ENCODE measurements at places on chromosomes 6 and 20. TPM values are rescaled to one million over a fixed set of nuclear protein-coding genes. Genes with fewer than 3 reads are reported as not detected.

- no peak for DNase-seq
Observed at GRCh38 chr6:47137073-47137472, 94.9 kb upstream of the ADGRF1 start.

- DNase-seq = no peak
Observed at GRCh38 chr6:136549300-136550044, 750 bp downstream of the MAP7 start.

The FOXS1 gene
- not detected for total RNA-seq

The MAS1 gene
- not detected for total RNA-seq

DNA sequence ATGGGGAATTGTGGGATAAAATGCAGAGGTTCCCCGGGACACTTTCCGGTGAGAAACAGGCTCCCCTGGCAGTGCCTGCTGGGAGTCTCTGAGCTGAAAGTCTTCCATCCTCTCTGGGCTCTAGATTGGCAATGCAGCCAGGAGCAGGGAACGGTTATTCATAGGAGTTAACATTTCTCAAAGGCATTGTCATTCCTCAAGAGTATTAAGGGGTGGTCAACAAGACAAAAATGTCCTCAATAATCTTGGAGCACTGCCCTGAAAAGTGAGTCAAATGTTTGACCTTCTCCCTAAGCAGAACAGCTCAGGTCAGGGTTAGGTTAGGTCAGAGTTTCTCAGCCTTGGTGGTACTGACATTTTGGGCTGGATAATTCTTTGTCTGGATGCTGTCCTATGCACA, 13.2 kb downstream of the BPIFB1 start:
- DNase-seq = no peak

GRCh38 chr6:127302728-127303660, 36.3 kb downstream of the RNF146 start:
- DNase-seq = peak; percentile 41

DNA sequence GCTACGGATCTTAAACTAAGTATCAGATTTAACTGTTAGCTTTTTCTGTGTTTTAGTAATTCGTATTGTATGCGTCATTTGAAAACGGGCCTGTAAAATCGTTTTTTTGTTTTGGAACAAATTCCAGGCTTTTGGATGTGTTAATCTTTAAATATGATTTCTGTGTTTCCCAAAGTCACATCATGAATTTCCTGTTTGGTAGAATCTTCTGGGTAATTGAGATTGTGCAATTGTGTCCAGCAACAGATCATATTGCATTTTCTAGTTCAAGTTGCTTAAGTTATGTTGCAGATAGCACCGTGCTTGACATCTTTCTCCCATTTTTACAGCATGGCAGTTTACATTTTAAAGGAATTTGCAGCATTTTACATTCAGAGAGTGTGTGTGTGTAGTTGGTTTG, 1.9 kb downstream of the MAPK14 start:
- DNase-seq = no peak

- no peak for DNase-seq
Observed at GRCh38 chr20:38890497-38890818, 35.8 kb upstream of the FAM83D start.

- DNase-seq = no peak
Observed at GRCh38 chr6:16205377-16206144, 32.8 kb upstream of the GMPR start.

DNA sequence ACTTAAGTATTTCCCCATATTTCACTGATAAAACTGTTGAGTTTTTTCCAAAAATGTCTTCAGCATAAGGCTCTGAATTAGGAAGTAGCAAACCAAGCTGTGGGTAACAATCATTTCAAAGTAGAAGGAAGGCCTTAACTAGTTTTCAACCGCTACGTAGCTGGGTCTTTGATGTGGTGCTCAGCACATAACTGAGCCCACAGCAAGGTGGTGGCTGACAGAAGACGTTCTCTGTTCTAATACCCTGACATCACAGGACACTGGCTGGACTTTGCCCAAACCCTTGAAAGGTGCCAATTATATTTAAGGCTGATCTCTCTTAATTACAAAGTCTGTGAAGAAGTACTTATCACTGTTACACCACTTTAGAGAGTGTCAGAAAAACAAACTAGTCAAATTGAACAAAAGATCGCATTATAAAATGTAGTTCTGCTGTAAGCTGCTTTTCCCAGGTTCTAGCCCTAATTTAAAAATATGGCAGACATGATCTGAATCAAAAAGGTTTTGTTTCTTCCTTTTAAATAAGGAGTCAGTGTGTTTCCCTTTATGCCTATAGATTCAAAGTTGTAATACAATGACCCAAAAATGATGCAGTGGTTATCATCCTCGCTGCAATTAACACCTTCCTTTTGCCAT, 26.7 kb downstream of the MAN1A1 start:
- DNase-seq = no peak

GRCh38 chr6:14212020-14212419, 94.4 kb downstream of the CD83 start:
- DNase-seq = no peak

The PLN gene
- total RNA-seq = not detected

DNA sequence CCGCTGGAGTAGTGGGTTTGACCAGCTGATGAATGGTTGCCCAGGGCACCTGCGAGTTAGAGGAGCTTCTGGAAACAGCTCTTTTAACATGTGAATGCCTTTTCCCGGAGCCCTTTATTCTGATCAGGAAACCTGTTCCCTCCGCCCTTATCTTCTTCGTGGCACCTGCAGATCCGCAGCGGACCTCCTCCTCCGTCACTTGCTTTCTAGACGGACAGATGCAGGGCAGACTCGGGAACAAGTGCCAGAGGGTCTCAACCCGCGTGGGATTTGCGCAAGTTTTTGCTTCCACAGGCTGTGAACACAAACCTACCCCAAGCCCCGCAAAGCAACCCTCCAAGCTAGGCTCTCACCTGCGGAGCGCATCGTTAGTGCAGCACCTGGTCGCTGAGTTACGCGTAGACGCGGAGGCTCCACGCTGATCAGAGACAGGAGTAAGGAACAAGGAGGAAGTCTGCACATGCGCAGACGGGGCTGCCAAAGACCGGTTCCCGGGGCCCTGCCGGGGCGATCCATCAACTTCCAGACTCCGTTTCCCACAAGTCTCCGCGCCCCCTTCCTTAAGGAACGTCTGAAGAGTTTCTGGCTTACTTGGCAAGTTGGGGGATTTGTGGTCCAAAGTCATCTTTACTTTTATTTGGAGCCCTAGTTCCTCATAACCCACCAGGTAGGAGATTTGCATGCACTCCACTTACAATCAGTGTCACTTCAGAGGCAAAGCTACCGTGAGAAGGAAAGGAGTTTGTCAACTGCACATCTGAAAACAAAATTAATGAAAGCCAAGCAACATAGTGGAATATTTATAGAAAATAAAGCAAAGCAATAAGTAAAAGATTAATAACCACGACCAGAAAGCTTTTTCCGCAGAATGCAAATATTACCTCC, 52.7 kb upstream of the ELMO2 start:
- no peak for DNase-seq

DNA sequence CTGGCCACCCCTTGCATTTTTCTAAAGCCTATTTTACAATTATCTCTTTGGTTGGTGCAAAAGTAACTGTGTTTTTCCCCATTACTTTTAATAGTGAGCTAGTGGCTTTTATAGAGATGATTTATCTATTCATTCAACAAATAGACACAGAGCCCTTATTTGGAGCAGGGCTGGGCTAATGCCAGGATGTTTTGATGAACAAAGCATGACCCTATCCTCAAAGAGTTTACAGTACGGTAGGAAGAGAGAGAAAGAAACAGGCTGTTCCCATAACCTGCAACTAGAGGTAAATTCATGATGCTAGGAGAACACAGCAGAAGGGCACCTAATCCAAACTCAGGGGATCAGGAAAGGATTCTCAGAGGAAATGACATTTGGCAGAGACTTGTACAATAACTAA, 37.3 kb upstream of the UST start:
- DNase-seq = no peak

The OPRL1 gene
- total RNA-seq = 0.81 TPM

GRCh38 chr6:44723439-44724197, 336.1 kb downstream of the CDC5L start:
- no peak for DNase-seq

- DNase-seq = no peak
Observed at GRCh38 chr20:20687319-20687718, 25.1 kb downstream of the RALGAPA2 start.

DNA sequence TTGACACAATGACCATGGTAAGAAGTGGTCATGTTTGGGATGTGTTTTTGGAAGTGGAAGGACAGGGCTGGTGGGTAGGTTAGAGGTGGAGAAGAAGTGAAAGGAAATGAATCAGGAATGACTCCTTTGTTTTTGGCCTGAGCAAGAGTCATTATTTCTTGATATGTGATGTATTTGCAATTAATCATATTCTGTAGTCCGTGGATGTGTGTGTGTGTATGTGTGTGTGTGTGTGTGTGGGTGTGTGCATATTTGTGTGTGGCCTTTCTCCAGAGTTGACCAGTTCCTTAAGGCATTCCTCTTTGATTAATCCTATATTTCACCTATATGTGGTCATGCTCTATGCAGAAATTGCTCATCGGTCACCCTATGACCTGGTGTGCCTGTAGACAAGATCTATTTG, 130.7 kb downstream of the UTRN start:
- DNase-seq = peak; percentile 32

DNA sequence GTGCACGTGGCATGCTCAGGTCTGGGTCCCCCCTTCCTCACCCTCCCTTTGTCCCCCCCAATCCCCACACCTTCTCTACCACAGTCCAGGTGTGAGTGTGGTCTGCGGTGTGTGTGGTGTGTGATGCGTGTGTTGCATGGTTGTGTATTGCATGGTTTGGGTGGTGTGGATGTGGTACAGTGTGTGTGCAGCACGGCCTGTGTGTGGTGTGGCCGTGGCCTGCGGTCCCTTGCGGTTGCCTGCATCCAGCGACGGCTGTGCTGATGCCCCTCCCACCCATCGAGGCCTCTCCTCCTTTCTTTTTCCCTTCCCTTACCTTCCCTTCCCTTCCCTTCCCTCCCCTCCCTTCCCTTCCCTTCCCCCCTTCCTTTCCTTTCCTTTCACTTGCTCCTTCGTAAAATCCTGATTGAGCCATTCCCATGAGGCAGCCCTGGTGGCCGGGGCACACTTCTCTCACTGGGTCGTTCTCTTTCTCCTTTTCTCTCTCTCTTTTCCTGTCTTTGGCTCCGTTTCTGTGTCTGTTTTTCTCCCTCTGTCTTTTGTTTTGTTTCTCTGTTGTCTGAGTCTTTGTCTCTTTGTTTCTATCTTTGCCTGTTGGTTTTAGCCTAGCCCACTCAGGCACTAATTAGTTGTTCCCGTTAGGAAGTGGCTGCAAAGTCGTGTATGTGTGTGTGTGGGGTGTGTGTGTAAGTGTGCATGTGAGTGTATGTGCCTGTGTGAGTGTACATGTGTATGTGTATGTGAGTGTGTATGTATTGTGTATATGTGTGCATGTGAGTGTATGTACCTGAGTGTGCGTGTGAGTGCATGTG, 65.7 kb downstream of the SRC start:
- no peak for DNase-seq

GRCh38 chr6:105896052-105896820, 189.9 kb upstream of the PRDM1 start:
- DNase-seq = peak; percentile 10

DNA sequence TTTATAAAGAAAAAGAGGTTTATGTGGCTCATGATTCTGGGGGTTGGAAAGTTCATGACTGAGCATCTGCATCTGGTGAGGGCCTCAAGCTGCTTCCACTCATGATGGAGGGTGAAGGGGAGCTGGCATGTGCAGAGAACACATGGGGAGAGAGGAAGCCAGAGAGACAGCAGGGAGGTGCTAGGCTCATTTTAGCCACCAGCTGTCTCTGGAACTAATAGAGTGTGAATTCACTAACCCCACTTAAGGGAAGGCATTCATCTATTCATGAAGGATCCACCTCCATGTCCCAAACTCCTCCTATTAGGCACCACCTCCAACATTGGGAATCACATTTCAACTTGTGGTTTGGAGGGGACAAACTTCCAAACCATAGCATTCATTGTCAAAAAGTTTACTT, 137.3 kb upstream of the PMEPA1 start:
- DNase-seq = no peak

The CRISP1 gene
- not detected for total RNA-seq

The MYT1 gene
- 2.4 TPM for total RNA-seq

- no peak for DNase-seq
Observed at GRCh38 chr6:71678091-71678490, 208.3 kb upstream of the RIMS1 start.

- DNase-seq = no peak
Observed at GRCh38 chr20:49393803-49394202, 88.7 kb downstream of the KCNB1 start.

GRCh38 chr6:167898673-167899311, 72.1 kb downstream of the AFDN start:
- peak; percentile 15 for DNase-seq

DNA sequence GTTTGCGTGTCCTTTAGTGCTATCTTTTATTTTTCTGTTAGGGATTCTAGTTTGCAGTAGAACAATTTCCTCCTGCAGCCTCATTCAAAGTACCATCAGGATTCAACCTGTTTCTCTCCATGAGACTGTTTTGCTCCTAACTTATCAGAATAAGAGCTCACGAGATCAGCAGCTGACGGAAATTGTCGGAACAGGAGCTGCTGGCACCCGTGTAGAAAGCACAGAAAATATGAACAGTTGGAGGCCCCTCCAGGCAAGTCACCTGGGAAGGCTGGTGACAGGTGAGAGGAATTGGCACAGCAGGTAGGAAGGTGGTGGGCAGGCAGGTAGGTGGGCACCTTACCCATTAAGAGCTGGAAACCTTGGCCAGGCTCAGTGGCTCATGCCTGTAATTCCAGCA, 368.6 kb downstream of the CDH26 start:
- no peak for DNase-seq

GRCh38 chr6:160534050-160534696, 129.9 kb downstream of the LPA start:
- peak; percentile 27 for DNase-seq

The GTSF1L gene
- not detected for total RNA-seq

The TCF15 gene
- total RNA-seq = not detected

The SH3BGRL2 gene
- 2.3 TPM for total RNA-seq

- no peak for DNase-seq
Observed at GRCh38 chr6:169671563-169671962, 30.3 kb downstream of the WDR27 start.

GRCh38 chr20:62900692-62901584, 25.4 kb downstream of the DIDO1 start:
- no peak for DNase-seq

The DACT2 gene
- not detected for total RNA-seq

GRCh38 chr6:56541741-56542360, 100.8 kb downstream of the DST start:
- no peak for DNase-seq

The FAM135A gene
- 9.1 TPM for total RNA-seq

The BPIFB4 gene
- not detected for total RNA-seq

- no peak for DNase-seq
Observed at GRCh38 chr20:42401613-42402012, 783.4 kb upstream of the CHD6 start.

The TDRD6 gene
- total RNA-seq = not detected

- DNase-seq = no peak
Observed at GRCh38 chr6:102438171-102438570, 1044.7 kb downstream of the GRIK2 start.

GRCh38 chr6:154981079-154981870, 13.8 kb upstream of the TIAM2 start:
- no peak for DNase-seq

All from A172 (cell line).